ENCODE measurements at places on chromosomes 6 and 20.

DNA sequence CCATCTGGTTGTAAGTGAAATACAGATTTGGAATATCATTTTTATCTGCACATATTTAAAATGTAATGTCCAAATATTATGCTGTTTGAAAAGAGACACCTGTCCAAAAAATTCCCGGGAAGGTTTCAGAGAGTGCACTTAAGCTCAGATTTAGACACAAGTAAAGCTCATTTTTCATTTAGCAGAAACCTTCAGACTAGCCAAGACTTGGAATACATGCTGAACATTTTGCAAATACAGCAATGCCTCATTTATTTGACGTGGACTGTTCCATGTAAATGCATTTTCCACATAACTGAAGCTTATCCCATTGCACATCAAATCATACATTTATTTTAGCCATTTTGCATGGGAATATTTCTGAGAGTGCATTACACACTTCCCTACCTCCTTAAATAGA is 280.7 kb downstream of the ZNF217 start:
- DNase-seq = no peak

DNA sequence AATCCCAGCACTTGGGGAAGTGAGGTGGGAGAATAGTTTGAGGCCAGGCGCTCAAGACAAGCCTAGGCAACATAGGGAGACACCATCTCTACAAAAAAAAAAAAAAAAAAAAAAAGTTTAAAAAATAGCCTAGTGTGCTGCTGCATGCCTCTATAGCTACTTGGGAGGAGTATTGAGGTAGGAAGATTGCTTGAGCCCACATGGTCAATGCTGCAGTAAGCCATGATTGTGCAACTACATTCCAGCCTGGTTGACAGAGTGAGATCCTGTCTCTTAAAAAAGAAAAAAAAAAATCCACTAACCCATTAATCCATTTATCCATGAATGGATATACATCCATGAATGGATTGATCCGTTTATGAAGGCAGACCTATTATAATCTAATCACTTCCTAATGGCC is 1064.6 kb upstream of the EYS start:
- no peak for DNase-seq

DNA sequence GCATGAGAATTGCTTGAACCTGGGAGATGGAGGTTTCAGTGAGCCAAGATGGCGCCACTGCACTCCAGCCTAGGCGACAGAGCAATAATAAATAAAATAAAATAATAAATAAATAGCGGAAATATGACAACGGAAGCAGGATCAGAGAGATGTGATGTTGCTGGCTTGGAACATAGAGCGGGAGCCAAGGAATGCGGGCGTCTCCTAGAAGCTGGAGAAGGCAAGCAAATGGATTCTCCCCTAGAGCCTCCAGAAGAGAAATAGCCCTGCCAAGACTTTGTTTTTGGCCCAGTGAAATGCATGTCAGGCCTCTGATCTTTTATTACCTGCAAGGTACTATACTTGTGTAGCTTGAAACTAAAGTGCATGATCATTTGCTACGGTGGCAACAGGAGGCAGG is 12.4 kb downstream of the KIAA1755 start:
- no peak for DNase-seq

GRCh38 chr6:48141975-48142374 is 31.0 kb upstream of the PTCHD4 start:
- DNase-seq = no peak

DNA sequence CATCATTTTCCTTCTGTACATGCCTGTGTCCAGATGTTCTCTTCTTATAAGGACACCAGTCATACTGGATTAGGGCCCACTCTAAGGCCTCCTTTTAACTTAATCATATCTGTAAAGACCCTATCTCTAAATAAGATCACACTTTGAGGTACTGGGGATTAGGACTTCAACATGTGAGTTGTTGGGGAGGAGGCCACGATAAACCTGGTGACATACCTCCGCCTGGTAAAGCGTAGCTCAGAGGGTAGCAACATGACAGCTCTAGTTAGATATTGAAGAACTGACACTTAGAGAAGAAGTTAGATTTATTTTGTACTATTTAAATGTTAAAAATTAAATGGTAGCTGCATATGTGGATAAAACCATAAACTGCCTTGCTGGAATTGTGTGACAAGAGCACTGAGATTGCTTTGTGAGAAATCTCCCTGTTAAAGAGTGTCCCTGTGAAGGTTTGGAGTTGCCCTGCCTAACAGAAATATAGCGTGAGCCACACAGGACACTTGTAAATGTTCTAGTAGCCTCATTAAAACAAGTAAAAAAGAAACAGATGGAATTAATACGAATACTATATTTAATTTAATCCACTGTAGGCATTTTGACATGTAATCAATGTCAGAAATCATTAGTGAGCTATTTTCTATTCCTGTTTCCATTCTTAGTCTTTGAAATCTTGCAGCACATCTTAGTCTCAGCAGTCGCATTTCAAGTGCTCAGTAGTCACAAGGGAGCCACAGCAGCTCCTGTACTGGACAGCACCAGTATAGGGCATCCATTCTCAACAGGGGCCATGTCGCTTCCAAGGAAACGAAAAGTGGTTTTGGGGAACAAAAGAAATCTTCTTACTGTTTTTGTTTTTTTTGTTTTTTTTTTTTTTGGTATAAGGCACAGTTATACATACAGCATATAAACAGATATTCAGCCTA is 13.4 kb downstream of the PLCB1 start:
- no peak for DNase-seq

DNA sequence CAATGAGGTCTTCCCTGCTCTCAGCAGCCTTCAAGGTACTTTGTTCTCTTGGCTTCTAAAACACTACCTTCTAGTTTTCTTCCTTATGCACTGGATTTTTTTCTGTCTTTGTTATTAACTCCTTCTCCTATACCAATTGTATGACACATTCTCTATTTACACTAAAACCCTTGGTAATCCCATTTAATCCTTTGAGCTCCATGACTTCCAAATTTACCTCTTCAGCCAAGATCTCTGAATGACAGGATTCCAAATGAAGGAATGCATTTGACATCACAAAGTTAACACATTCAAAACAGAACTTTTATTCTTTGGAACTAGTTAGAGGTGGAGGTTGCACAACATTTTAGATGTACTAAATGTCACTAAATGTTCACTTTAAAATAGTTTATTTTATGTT is 86.6 kb upstream of the SAMD5 start:
- no peak for DNase-seq

DNA sequence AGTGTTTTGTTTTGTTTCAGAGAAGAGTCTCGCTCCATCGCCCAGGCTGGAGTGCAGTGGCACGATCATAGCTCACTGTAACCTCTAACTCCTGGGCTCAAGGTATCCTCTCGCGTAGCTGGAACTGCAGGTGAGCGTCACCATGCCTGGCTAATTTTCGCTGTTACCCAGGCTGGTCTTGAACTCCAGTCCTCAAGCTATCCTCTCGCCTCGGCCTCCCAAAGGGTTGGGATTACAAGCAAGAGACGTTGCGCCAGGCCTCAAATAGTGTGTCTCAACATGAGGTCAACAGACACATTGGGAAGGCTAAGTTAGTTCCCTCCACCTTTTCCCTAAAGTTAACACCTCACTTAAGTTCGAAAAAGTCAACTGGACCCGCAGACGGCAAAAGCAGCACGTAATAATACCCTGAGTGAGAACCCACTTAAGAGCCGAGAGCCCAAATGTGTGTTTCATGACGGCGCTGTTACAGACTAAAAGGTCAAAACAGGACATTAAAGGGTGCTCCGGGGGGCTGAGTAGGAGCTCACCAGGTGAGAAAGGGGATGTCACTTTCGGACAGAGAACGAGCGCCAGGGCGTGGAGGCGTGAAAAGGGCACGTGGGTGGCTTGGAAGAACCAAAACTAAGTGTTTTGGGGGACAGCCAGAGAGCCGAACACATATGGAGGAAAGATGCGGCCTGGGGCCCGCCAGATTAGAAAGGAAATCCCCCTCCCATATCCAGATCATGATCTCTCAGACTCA is 499 bp downstream of the TTI1 start:
- DNase-seq = no peak

- no peak for DNase-seq
These were observed 7.8 kb upstream of the EZR start for GRCh38 chr6:158826819-158827501.

GRCh38 chr6:131787766-131788712 is 19.8 kb upstream of the ENPP1 start:
- no peak for DNase-seq

DNA sequence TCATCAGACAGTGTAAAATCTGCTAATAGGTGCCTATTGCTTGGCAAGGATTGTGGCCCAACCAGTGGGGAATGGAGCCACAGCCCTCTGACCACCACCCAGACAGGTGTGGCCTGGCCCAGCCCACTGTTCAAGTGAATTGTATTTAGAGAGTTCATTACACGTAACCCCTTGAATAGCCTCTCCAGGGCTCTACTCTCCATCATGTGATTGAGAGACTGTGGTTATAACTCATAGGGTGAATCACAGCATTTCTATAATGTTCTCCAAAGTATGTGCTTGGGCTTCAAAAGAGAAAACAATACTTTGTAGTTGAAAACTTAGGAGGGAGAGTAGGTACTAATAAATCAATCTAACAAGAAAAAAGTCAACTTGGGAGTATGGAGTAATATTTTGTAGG is 38.4 kb downstream of the ALDH8A1 start:
- no peak for DNase-seq

DNA sequence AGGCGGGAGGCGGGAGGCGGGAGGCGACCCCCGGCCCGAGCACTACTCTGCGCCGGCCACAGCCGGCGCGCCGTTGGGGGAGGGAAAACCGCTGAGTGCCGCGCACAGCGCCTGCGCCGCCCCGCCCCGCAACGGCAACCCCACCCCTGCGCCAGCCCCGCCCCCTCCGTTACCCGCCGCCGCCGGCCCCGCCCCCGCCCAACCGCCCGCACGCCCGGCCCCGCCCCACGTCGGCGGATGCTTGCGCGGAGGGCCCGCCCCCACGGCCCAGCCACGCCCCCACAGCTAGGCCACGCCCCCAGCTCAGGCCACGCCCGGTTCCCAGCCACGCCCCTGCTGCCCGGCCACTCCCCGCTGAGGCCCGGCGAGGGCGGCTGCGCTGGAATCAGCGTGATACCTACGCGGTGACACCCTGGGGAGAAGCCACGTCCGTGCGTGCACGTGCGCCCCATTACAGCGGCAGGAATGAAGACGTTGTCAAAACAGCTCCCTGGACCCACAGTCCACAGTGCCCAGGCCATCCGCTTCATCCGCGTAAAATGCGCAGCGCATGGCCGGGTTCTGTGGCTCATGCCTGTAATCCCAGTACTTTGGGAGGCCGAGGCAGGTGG is at the start of gene TCFL5:
Gene TCFL5, minus strand, starts transcription at position 97 of the 611 bp plus-strand sequence. CDS start 152 bp downstream, outside the sequence.
- DNase-seq = peak; percentile 91

- DNase-seq = no peak
These were observed 376.4 kb downstream of the HACE1 start for GRCh38 chr6:104483225-104483834.

DNA sequence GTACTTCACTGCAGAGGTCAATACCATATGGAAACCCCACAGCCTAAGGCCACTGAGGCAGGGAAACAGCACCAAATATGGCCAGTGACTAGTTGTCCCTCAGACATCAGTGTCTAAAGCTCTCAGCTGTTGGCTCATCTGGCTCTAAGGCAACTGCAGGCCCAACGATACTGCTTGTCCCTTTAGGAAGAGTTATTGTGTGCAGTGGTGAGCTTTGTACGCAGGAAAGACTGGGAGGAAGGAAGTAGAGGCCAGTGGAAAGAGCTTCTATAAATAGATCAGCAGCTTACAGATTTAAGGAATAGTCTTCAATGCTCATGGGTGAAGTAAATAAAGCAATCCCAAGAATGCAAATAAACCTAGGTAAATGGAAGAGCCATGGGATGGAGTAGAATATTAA is 29.3 kb downstream of the DNAAF9 start:
- no peak for DNase-seq

DNA sequence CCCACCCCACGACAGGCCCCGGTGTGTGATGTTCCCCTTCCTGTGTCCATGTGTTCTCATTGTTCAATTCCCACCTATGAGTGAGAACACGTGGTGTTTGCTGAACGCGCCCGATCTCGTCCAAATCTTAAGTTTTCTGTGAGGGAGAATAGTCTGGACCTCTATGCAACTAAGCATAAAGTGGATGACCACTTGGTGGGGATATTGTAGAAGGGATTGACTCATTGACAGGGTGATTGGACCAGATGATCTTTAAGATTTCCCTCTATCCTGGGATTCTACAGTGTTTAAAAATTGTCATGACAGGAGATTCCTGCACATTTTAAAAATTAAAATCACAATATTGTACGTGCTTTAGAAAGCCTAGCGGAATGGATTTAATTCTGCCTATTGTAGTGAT is 141.3 kb downstream of the TRMT11 start:
- no peak for DNase-seq

- no peak for DNase-seq
These were observed 846.4 kb downstream of the FRK start for GRCh38 chr6:115214283-115214682.

Data from stimulated activated CD4-positive, alpha-beta T cell treated with anti-CD3 and anti-CD28 coated beads, Interleukin-1b, Interleukin-23, amount 100 ng/mL, for 1 hour (primary cell).